ENCODE measurements at places on chromosomes 16 and 17.
A peak's percentile ranks its signal among the peaks of the same experiment; 100 is the strongest.

GRCh38 chr17:47983492-47984223 is 12.7 kb downstream of the CDK5RAP3 start:
- DNase-seq: no peak

DNA sequence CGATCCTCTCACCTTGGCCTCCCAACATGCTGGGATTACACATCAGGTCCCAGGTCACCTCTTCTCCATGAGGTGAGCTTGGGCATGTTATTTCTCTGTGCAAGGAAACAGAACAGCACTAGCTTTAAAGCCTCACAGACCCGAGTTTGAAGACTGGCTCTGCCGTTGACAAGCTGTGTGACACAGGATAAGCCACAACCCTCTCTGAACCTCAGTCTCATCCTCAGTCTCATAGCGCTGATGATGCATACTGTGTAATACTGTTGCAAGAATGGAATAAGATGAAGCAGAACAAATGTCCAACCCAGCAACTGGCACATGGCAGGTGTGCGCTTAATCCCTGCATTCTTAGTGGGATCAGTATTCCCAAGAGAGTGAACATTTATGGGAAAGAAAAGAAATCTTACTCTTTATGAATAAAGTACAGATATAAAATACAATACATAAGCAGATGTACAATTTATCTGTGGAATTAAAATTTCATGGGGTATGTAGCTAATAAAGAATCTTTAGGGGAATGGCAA is 43.5 kb downstream of the ABAT start:
- DNase-seq: no peak

DNA sequence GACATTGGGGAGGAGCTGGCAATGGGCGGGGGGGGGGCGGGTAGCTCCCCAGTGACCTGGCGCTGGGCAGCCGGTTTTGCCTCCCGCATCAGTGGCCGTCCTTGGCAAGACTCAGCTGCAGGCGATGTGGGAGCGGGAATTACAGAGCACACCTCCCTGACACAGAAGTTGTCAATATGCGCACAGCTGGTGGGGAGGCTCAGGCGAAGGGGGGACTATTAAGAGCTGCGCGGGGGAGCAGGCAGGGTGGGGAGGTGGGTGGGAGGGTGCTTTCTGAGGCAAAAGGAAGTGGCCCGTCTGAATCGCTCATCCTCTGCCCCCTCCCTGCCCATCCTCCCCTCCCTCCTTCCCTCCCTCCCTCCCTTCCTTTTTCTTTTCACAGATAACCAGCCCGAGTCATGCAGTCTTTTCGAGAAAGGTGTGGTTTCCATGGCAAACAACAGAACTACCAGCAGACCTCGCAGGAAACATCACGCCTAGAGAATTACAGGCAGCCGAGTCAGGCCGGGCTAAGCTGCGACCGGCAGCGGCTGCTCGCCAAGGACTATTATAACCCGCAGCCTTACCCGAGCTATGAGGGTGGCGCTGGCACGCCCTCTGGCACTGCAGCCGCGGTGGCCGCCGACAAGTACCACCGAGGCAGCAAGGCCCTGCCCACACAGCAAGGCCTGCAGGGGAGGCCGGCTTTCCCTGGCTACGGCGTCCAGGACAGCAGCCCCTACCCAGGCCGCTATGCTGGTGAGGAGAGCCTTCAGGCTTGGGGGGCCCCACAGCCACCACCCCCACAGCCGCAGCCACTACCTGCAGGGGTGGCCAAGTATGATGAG is 44.0 kb downstream of the SREBF1 start:
- DNase-seq: no peak

DNA sequence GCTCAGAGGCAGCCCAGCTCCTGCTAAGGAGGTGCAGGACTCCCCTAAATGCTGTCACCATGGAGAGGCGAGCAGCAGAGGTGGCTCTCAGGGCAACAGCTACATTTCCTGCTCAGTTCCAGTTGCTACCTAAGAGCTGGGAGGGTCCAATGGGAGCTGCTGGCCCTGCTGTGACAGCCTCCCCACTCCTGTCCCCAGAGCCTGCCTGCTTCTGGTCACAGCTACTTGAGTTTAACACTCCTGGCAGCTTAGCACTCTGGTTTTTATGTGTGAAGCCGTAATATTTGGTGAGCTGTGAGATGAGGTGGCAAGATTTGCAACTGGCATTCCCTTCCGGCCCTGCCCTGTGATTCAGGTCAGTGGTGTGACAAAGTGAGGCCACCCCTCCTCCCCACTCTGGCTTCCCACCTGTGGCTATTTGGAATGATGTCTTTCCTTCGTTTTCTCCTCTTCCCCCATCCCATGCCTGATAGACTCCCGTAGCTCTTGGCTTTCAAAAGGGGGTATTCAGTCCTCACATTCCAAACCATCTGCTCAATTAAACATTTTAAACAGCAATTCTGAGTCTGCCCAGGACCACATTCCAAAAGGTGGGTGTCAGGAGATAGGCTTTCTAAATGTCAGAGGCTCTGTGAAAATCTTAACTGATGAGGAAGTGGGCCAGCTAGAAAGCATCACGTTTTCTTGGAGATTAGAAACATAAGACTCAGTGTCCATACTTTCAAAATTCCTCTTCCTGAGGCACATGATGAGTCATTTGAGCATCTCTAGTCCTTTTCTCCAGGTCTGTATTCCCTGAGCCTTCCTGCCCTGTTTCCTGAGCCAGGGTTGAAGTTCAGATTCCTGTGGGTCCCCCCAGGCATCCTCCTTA is 42.6 kb upstream of the SKAP1 start:
- peak; percentile 96 for DNase-seq

- DNase-seq: no peak
Measured at GRCh38 chr17:77245162-77245926, 104.6 kb downstream of the SEC14L1 start.

DNA sequence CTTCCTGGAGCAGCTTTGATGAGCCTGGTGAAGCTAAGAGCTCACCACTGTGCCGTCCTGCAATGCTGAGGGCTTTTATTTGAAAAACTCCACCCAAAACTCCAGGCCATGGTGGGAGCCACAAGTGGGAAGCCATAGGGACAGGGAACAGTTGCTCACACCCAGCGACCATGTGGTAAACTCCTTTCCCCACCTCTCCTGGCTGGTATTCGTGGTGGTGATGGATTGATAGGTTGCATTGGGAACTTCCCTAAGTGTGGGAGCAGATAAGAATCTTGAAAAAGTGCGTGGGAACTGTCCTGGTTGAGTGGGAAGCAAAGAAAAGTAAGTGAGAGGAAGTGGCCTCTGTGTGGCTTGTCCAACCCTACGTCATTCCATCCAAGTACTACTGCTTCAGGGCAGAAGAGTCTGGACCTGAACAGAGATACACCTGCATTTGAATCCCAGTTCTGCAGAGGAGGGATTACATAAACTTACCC is at the start of gene CCL1:
Gene CCL1, minus strand, starts transcription at position 51 of the 479 bp plus-strand sequence. CDS start 72 bp downstream, outside the sequence.
- no peak for DNase-seq

DNA sequence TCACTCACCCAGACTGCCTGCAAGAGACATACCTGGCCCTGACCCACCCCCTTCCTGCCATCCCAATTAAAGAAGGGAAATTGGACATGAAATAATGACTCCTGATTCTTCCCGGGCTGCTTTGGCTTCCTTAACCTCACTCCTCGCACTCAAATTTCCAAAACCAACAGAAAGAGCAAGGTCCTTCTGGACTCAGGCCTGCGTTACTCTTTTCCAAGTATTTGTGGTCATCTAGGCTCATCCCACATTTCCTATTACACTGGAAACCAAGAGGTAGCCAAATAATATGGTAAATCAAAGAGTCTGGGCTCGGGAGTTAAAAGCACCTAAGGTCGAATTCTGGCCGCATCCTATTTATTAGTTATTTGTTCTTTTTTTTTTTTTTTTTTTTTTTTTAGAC is 359.3 kb downstream of the NPIPA8 start:
- DNase-seq: no peak

DNA sequence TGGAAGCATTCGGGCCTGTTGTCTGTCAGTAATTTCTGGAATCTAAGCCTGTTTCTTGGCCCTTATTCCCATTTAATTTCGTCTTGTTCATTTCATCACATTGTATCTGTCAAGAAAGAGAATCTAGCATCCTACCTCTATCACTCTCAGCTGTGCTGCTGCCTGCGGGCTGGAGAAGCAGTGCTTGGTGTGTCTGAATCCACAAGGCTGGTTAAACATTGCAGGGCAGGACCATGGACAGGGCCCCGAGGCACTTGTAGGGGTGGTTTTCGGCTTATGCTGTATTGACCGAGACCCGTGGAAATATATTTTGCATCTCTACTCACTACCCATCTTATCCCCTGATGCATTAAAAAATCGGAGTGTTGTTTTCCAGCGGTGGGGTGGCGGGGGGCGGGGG is 3.1 kb downstream of the RAB11FIP4 start:
- DNase-seq: no peak

- DNase-seq: no peak
Measured at GRCh38 chr16:27790546-27791403, 240.8 kb downstream of the KATNIP start.

- peak; percentile 93 for DNase-seq
Measured at GRCh38 chr16:19114359-19115147, 789 bp downstream of the ITPRIPL2 start.

- DNase-seq: no peak
Measured at GRCh38 chr16:85906349-85906748, 7.4 kb downstream of the IRF8 start.

DNA sequence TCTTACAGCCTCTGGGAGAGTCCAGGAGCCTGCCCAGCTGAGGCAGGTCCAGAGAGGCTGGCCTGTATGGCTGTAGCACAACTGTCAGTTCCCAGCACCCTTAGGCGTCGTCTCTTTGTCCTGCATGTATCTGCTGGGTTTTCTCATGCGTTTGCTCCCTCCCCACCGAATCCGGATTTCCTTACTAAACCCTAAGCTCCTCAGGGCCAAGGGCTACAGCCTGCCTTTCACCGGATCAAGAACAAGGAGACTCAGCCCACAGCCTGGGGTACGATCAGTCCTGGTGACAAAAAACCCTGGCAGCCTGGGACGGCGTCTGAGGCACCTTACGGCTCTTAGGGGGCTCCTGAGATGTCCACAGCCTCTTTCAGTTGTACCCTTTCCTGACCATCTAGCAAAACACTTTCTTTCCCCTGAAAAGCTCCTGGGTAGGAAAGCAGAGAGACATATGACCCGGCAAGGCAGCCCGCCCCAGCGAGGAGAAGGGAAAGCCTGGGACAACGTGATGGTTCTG is 12.2 kb downstream of the HIC1 start:
- no peak for DNase-seq

DNA sequence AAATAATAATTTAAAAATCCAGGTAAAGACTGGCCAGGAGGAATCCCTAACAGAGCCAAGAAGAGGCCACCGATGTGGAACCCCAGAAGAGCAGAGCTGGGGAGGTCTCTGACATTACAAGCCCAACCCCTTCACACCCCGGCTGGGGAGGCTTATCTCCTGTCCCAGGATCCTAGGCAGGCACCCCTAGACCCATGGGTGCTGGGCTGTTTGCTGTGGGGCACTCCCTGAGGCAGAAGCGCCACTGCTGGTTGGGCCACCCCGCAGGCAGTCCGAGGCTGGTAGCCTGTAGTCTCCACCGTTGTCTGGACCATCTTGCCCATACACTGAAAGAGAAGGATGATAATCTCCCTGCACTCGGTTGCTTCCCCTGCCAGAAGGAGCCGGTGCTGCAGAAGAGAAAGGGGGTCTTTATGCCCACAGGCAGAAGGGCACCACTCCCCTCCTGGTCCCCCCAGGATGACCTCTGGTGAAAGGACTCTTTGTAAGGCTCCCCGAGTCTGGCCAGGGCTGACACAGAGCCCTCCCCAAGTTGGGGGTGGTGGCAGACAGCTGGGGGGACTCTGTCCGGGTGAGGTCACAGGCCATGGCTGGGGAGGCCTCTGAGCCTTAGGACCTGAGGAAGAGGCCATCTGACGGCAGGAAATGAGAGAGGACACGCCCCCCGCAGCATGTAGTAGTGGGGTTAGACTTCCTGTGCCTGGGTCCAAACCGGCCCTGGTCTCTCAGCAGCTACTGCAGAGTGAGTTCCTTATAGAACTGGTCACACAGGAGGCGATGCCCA is 34.2 kb downstream of the CFAP20 start:
- DNase-seq: no peak

GRCh38 chr17:66915204-66915611 is 49.3 kb upstream of the CACNG4 start:
- DNase-seq: no peak

GRCh38 chr16:67406111-67406971 is 9.9 kb downstream of the ZDHHC1 start:
- no peak for DNase-seq

DNA sequence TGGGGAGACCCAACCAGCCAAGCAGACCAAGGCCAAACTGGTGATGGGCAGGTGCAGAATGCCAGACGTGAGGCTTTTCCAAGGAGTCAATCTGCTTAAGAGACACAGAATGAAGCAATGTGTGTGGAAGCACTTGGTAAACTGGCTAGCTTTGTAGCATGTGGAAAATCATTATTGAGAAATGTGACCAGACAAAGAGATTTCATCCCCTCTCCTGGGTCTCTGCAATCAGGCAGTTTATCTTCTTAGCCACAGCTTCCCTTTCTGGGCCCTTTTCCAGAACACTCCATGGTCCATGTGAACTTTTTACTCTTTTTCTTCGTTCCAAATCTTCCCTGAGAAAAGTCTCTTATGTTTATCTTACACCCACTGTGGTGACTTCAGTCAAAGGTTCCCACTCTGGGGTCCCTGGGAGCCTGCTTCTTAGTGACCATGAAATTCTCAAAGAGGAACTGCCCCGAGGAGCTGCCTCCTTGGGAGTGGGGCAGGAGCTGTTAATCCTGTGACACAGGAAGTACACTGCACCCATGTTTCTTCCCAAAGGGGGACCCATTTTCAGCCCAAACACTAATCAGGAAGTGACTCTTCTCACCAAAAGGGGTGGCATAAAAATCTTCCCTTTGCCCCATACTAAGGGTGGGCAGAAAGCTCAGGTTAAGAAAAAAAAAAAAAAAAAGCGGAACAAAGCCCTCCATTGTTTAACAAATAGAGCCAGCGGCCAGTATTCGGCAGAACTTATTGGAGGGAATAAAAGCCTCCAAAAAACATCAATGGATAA is 346.2 kb upstream of the ASIC2 start:
- no peak for DNase-seq

DNA sequence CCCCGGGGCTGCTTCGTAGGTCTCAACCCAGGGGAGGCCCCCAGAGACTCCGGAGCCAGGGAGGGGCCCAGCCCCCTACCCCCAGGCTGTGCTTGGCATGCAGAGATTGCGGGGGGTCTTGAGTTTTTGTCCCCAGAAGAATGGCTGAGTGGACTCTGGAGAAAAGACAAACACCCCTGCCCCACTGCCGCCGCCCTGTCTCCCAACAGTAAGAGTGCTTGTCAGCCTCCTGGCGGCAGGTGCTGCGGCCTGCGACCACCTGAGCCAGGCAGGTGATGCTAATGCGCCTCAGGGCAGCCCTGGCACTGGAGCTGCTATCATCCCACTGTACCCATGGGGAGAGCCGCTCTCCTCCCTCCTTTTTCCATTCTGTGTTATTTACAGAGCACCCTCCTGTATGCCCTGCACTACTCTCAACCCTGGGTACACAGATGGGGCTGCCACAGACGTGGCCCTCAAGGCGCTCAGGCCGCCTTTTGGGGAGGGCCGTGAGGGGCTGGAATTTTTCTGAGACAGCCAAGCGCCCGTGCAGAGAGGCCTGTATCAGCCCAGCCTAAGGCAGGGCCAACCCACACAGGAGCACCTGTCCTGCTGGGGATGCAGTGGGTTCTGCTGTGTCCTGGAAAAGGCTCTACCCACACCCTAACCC is 2.6 kb upstream of the IL17C start:
- no peak for DNase-seq
